ENCODE measurements at places on chromosomes 13 and 19. TPM values are rescaled to one million over a fixed set of nuclear protein-coding genes. Genes with fewer than 3 reads are reported as not detected.

Gene GPATCH1
- 5.4 TPM for total RNA-seq

Gene DMKN
- 3.3 TPM for total RNA-seq

Gene TBCB
- 202 TPM for total RNA-seq

Gene FGF14
- total RNA-seq: 2.1 TPM

Gene CCL25
- total RNA-seq: not detected

Gene IL12RB1
- total RNA-seq: 0.75 TPM

Gene ZNF738
- 2.9 TPM for total RNA-seq

Gene KCNN1
- total RNA-seq: 0.23 TPM

Gene GRIK5
- total RNA-seq: 27.6 TPM

Gene FFAR3
- total RNA-seq: not detected

- no peak for DNase-seq
Observed at GRCh38 chr19:7618348-7618747, 11.0 kb downstream of the XAB2 start.

DNA sequence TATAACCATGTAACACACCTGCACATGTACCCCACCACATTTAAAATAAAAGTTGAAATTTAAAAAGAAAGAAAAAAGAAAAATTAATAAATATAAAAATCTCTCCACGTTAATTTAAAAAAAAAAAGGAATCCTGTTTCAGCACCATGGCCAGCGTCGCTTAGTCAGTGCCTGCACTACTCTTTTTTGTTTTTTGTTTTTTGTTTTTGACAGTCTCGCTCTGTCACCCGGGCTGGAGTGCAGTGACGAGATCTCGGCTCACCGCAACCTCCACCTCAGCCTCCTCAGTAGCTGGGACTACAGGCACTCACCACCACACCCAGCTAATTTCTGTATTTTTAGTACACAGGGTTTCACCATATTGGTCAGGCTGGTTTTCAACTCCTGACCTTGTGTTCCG is 835.9 kb downstream of the UQCRFS1 start:
- DNase-seq: no peak

- no peak for DNase-seq
Observed at GRCh38 chr13:39876258-39876657, 220.8 kb downstream of the COG6 start.

- DNase-seq: no peak
Observed at GRCh38 chr19:55642153-55643002, 1.1 kb upstream of the ZNF581 start.

DNA sequence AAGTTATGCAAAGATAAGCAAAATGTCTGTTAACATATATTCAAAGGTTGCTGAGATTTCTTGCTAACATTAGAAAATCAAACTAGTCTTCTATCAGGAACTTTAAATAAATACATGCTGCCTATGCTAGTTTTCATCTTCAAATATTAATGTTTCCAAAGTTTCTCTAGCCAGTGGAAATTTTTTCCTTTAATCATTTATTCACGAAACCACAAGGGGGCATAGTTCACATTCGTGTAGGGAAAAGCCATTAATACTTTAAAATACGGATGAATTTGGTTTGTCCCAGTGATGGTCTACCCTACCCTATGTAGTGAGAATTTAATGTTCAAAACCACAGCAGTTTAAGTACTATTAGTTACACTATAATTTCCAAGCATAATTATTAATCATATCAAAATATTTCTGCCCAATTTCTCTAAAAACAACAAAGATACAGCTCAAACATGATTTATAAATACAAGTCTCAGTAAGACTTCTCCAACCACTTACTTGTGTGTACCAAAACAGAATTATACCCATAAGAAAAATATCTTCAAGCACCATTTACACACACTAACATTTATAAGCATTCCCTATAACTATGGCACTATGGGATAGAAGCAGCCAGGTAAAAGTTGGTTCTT is 16.2 kb downstream of the NUFIP1 start:
- no peak for DNase-seq

DNA sequence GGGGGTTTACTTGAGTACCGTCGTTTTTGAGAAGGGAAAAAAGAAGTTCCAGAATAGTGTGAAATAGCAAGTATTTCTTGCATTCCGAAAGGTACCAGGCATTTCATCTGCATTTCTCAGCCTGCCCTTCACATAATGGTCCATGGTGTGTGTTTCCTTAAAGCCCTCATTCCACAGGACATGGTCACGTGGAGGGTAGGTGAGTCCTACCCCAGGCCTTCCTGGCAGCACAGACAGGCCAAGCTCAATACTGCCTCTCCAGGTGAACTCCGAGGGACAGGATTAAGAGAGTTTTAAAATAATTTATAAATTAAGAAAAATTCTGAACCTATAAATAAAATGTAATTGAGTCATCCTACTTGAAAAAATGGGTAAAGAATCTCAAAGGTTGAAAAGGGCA is 64.7 kb downstream of the TNFRSF19 start:
- no peak for DNase-seq

DNA sequence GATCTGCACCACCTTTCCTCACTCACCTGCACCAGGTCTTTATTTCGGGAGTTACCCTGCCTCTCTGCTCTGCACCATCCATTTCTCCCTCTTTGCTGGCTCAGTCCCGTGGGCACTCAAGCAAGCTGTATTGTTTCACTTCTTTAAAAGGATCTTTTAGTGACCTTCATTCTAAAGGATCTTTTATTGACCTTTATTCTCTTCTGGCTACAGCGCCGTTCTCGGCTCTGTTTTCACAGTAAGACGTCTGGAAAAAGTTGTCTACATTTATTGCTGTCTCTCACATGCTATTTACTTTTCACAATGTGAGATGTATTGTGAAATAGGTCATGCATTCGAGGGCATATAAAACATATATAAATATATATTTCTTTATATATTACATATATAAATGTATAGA is 35.6 kb upstream of the ARGLU1 start:
- DNase-seq: no peak

DNA sequence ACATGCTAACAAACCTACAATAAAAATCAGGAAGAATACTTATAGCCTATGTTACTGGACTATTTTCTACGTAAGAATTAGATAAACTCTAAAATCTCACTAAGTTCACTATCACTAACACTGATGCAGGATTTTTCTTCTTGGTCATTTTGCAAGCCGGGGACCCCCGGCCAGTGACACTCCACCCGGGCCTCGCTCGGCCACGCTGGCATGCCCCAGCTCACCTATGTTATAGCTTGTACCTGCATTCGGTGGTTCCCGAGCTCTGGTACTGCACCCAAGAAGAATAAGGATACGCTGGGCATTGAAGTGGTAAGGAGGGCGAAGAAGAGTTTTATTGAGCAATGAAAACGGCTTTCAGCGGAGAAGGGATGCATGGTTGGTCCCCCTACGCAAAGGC is 245.3 kb upstream of the NBEA start:
- no peak for DNase-seq

GRCh38 chr19:4183967-4184717 is 1.7 kb downstream of the ANKRD24 start:
- DNase-seq: no peak

DNA sequence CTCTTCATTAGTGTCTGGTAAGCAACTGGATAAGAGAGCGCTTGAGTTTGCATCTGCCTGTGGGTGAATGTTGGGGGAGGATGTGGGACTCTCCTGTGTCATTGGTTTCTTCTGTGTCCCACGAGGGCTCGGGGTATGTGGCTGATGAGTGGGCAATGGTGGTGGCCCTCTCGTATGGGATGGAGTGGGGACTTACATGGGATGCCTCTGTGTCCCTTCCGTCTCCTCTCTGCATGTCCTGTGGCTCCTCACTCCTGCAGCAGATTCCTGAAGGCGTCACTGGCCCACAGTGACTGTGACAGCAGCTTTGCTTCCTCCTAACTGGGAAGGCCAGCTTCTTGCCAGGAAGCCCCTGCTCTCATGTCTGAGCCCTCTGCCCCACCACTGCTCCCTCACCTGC is 2.6 kb upstream of the LRP3 start:
- no peak for DNase-seq

DNA sequence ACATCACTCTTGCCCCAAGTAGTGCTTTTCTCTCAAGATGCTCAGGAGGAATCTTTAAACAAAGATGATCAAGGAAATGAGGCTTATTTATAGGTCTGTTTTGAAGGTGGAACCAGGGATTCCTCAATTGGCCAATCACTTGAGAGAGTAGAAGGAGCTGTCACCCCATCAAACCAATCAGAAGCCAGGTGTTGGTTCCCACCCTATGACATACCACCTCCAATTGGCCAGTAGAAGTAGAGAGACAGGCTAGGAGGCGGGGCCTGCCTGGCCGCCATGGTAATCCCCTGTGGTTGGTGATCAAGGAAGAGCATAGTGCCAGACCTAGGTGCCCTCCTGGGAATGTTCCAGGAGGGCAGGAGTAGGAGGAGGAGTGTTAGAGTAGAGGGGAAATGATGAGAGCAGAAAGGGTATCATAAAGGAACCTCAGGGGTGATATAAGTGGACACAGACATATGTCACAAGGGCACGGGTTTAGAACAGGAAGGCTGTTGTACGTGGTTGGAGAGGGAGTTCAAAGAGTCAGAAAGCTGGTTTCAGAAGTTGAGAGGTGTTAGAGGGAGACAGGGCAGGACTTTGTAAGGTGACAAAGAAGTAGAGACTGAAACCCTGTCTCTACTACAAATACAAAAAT is 10.5 kb downstream of the PMIS2 start:
- DNase-seq: no peak

DNA sequence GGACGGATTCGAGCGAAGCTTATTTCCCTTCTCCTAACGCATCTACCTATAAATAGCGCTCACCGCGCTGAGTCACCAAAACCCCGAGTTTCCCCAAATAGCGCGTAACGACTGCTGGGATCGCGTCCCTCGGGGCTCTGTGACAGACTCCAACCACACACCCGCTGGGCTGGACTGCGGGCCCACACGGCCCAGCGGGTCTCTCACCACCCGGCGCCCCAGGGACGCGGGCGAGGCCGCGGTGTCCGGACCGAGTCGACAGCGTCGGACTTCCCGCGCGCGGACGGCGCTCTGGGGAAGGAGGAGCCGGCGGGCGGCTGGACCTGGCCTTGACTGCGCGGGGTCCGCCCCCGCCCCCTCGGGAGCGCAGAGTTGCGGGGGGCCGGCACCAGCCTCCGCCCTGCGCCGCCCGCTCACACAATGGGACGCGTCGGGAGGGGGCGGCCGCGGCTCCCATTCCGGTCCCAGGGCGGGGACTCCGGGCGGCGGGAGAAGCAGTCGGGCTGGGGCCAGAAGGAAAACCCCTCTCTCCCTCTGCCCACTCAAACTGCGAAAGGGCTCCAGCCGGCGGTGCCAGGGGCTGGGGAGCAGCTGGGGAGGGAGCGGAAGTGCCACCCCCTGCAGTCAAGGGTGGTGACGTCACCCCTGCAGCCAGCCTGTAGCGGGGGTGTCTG is 108.8 kb downstream of the KCNRG start:
- DNase-seq: peak; percentile 99

DNA sequence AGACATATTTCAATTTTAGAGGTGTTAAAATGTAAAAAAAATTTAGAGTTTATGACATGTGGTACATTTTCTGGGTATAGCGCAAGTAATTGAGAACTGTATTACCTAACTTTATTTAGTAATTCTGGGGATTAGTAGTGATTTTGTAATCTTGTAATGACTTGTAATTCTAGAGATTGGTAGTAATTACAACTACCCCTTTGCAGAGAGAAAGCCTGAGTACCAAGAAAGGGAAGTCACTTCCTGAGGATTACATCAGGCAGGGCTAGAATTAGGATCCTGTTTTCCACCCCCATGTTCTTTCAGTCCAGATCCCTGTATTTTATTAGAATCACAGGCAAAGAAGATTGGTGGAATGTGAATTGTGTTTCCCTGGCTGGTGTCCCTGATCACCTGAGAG is 274.9 kb downstream of the KCNRG start:
- DNase-seq: no peak

- no peak for DNase-seq
Observed at GRCh38 chr19:18234194-18234593, 8.0 kb upstream of the PDE4C start.

DNA sequence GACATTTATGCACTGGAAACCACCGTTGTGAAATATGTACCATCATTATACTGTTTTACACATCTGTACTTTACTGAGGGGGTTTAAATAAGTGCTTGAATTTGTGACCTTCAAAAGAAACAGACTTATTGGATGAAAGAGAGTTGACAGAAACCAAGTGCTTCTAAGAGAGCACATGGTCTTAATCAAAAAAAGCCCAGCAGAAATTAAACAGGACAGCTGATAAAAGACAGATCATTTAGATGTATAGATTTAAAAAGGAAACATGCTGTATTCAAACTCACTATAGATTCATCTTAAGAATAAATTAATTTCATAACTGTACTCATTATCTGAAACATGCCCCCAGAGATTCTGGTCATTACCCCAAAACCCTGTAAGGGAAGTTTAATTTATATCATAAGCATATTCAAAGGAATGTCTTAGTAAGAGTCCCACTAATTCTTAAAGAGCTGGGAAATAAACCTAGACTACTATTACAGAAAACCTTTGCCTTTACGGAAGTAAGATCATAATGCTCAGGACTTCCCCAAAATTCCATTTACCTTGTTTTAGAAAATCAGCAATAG is 421.8 kb downstream of the DCT start:
- no peak for DNase-seq

DNA sequence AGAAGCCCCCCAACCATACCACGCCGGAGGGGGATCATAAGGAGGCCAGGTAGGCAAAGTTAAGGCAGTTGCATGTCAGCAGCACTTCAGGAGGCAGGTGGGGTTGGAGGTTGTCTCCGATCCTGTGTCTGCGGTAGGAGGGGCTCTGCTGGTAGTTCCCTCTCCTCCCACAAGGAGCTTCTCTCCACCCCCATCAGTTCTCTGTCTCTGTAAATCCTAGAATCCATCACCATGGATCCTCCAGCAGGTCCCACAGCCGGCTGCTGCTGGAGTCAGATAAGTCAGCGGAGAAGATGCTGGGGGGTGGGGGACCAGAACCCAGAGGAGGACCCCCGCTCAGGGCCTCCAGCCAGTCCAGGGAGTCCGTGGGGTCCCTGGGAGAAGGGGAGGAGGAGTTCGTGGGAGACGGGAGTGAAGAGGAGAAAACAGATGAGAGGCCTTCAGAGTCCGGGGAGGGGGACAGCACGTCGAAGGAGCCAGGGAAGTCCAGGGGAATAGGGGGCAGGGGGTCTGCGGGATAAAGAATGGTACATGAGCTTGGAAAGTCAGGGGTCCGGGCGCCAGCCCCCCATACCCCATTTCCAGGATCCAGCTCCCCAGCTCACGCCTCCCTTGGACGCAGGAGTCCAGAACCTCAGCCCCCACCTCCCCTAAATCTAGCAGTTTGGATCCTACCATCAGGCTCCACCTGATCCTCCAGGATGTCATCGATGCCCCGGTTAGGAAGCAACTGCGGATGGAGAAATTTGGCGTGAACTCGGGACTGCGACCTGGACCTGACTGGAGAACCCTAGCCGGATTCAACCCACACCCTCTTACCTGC is 6.3 kb downstream of the MAMSTR start:
- DNase-seq: no peak

- no peak for DNase-seq
Observed at GRCh38 chr19:7904074-7905020, 670 bp downstream of the MAP2K7 start.

GRCh38 chr13:42039946-42040729 is 8.3 kb upstream of the DGKH start:
- peak; percentile 98 for DNase-seq

DNA sequence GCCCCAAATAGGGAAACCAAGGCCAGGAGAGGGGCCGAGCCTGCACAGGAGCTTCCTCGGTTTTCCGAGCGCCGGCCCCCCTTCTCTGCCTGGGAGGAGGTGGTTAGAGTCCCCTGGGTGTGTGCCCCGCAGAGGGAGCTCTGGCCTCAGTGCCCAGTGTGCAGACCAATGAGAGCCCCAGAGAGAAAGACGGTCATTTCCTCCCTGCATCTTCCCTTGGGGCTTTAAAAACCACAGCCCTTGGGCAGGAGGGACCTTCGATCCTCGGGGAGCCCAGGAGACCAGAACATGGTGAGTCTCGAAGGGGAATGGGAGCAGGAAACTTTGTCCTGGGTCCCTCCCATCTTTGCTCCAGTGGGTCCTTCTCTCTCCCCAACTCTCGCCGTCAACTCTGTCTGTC is at the start of gene C5AR1:
Gene C5AR1, plus strand, starts transcription at position 254 of the 400 bp plus-strand sequence. Its CDS starts 35 bp downstream, at position 289.
- no peak for DNase-seq
